ENCODE measurements at places on chromosomes 6 and 20.

DNA sequence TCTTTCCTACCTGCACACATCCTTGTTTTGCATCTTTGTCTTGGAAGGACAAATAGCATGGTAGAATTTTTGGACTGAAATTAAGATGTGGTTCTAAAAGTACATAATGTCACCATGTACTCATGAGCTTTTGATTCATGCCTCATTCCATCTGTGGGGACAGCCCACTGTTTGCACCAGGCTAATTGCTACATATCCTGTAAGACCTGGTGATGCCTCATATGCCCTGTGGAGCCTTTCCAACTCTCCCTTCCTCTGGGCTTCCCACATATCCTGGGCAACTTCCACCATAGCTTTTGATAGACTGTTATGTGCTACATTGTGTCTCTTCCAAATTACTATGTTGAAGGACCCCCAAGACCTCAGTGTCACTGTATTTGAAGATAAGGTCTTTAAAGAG lies 213.6 kb upstream of the PREP start:
- no peak for ATAC-seq

DNA sequence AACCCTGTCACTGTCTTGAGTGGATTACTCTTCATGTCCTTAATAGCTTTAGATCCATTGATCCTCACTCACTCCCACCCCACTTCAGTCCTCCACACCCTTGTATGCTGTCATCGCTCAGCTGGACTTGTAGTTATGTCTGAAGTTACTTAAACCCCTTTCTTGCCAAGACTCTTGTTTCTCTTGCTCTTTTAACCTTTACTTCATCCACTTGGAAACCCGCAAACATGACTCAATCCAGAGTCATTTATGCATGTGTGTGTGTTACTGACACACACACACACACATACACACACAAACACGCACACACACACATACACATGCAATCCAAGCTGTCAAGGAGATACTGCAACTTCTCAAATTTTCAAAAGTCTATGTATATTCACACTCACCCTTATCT lies 341.8 kb downstream of the SYNE1 start:
- no peak for ATAC-seq

GRCh38 chr6:27650620-27651370 lies 177.9 kb upstream of the ZNF184 start:
- ATAC-seq: peak; percentile 37

GRCh38 chr6:138485586-138486248 lies 13.6 kb downstream of the NHSL1 start:
- ATAC-seq: no peak

- ATAC-seq: no peak
Measured at GRCh38 chr6:123733180-123733579, 70.5 kb upstream of the NKAIN2 start.

DNA sequence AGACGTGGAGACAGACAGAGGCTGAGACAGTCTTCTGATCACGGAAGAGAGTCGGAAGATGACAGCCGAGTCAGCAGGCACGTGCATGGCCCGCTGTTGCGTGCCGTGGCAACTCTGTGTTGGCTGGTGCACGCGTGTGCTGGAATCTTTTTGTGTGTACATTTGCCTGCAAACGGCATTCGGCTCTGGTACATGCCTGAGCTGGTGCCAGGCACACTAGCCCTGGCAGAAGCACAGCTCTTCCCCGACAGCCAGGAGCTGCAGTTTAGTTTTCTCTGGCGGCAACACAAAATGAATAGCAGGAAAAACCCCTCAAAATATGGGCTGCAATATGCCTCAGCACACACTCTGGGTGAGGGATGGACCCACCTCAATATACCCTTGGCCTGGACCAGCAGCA lies 769 bp upstream of the PDYN start:
- ATAC-seq: no peak

DNA sequence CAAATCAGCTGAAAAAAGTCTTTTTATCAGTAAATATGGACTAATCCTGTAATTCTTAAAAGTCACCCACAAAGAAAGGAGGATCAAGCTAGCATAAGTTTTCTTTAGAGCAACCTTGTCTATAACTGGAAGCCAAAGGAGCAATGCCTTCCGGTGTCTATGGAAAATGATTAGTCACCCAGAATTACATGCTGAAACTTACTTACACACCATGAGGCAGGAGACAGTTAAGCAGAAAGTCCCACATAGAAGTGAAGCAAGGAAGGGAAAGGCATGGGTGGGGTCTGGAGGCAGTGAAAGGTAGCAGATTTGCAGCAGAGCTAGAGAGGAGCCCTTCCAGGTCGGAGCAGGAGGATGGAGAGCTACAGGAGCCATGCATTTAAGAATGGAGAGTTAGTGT lies 153.7 kb upstream of the RIPOR2 start:
- peak; percentile 67 for ATAC-seq

GRCh38 chr20:48880981-48881657 lies 40.4 kb upstream of the ARFGEF2 start:
- ATAC-seq: no peak

GRCh38 chr20:16036331-16036730 lies 536.9 kb downstream of the KIF16B start:
- no peak for ATAC-seq

DNA sequence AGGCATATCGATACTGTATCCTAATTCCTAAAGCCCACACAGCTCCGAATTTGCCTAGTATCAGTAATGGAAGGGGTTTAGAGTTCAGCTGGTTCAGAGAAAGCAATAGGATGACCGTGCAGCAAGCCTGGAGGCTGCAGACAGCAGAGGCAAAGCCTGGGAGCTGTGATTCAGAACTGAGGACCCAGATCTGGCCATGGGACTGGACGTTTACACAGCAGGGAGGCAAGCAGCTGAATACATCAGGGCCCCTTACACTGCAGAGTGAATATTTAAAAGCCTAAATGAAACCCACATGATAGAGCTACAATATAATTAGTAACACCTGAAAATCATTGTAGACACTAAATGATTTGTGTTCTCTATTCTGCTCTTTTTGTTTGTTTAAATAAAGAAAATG lies 38.0 kb downstream of the ELOVL2 start:
- no peak for ATAC-seq

GRCh38 chr6:167811040-167811439 lies 15.7 kb upstream of the AFDN start:
- ATAC-seq: no peak

DNA sequence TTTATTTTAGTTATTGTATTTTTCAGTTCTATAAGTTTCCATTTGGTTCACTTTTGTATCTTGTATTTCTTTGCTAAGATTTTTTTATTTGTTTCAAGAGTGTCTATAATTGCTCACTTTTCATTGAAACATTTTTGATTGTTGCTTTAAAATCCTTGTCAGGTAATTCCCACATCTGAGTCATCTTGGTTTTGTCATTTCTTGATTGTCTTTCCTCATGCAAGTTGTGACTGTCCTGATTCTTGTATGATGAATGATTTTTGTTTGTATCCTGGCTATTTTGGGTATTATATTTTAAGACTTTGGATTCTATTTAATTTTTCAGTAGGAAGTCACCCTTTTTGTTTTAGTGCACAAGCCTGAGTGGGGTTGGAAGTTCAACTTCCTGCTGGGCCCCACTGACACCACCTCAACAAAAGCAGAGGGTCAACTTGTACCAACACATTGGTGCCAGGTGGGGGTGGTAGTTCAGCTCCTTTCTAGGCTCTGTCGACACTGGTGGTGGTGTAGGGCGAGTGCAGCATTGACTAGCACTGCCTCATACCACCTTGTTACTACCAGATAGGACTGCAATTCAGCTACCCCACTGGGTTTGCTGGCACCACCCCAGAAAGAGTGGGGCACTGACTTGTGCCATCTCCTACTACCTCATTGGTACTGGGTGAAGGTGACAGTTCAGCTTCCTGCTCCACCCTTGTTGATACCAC lies 8.8 kb downstream of the RSPH3 start:
- ATAC-seq: peak; percentile 28

- ATAC-seq: no peak
Measured at GRCh38 chr20:25207960-25208534, 12.5 kb downstream of the ENTPD6 start.

- ATAC-seq: no peak
Measured at GRCh38 chr6:30547454-30547853, 8.8 kb downstream of the GNL1 start.

- ATAC-seq: no peak
Measured at GRCh38 chr6:161233986-161234661, 39.7 kb downstream of the AGPAT4 start.

GRCh38 chr6:43454696-43455530 lies 435 bp downstream of the DLK2 start:
- ATAC-seq: peak; percentile 75

GRCh38 chr20:35648836-35649235 lies 15.9 kb downstream of the CPNE1 start:
- ATAC-seq: no peak

- no peak for ATAC-seq
Measured at GRCh38 chr6:70846207-70846835, 110.5 kb downstream of the B3GAT2 start.

- no peak for ATAC-seq
Measured at GRCh38 chr6:49526598-49526997, 23.9 kb upstream of the C6orf141 start.

DNA sequence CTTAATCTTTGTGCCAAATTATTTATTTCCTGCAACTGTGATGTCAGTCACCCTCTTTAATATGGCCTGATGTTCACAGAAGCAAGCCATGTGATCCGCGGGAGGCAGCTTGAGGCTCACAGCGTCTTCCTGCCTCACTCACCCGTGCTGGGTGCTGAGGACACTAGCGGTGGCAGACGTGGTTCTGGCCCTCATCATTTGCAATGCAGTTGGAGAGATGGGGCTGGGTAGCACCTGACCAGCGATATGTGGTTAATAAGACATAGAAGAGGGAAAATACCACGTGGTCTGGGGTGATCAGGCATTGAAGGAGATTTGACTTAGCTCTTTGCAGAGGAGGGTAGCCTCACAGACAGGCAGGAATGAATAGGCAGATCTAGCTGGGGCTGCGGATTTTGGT lies 264.7 kb downstream of the TMEM242 start:
- ATAC-seq: no peak

- ATAC-seq: peak; percentile 69
Measured at GRCh38 chr6:136886091-136886490, 36.0 kb upstream of the SLC35D3 start.

- ATAC-seq: no peak
Measured at GRCh38 chr6:161683400-161683799, 409.5 kb upstream of the AGPAT4 start.

GRCh38 chr6:74755778-74756177 lies 450.1 kb downstream of the COL12A1 start:
- ATAC-seq: no peak

GRCh38 chr20:50020288-50020687 lies 37.5 kb downstream of the SNAI1 start:
- peak; percentile 18 for ATAC-seq

GRCh38 chr6:52909531-52909930 lies at the start of gene GSTA3:
Gene GSTA3, minus strand, starts transcription at chr6:52909698. Its CDS starts 3,864 bp downstream, at chr6:52905834.
- ATAC-seq: no peak

DNA sequence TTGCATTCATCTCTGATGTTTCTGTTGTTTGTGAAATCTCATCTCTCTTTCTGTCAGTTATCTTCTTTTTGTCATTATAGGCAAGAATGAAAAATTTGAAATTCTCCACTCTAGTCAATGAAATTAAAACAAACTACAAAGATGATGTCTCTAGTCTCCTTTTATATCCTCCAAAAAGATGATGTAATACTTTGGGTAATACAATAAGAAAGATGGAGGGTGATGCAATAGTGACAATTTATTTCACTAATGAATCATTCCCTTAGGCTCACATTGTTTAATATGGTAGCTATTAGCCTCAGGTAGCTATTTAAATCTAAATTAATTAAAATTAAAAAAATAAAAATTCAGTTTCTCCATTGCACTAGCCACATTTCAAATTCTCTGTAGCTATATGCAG lies 145.4 kb downstream of the UST start:
- no peak for ATAC-seq

DNA sequence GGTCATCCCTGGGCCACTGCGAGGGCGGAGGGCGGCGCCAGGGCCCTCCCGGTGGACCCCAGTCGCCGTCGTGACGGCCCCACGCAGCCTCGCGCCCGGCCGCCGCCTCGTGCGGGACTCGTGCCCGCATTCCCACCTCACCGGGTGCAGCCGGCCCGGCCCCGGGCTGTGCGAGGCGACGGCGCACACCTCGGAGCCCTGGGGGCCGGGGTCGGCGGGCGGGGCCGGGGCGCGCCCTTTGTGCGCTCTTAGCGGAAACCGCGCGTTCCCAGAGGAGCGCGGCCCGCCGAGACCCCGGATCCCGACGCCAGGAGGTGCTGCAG lies 5.5 kb upstream of the DLL1 start:
- ATAC-seq: no peak

- ATAC-seq: no peak
Measured at GRCh38 chr6:131070061-131070460, 7.0 kb upstream of the EPB41L2 start.

DNA sequence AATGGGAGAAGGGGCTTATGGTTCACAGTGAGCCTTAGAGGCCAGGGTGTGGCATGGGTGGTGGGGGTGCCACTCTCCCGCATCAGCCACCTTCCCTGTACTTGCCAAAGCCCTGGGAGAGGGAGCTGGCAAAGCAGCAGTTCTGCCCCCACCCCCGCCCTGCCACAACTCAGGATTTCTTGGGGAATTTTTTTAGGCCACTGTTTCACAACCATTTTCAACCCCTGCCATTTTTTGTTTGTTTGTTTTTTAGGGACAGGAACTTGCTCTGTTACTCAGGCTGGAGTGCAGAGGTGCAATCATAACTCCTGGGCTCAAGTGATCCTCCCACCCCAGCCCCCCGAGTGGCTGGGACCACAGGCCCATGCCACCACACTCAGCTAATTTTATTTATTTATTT lies 22.4 kb upstream of the TM9SF4 start:
- ATAC-seq: no peak

DNA sequence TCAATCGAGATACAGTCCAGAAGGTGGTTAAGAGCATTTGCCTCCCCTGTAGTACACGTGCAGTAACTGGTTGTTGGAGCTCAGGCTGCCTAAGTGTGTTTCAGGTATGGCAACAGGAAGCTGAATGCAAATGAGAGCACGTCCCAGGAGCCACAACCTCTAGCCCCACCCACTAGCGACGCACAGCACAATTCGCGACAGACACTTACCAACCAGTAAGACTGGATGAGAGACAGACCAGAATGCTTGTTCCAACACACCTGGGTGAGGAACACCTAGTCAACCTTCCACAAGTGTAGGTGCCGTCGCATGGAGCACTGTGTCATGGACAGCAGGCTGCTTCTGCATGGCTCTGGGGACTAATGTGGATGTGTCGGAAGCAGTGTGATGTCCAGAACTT lies 7.2 kb upstream of the SERPINB1 start:
- ATAC-seq: peak; percentile 74

GRCh38 chr20:38947931-38948362 lies 14.2 kb upstream of the DHX35 start:
- no peak for ATAC-seq

Data from activated T-helper 17 cell treated with anti-CD3 and anti-CD28 coated beads, Interleukin-2, amount 50 U/mL, for 72 hours (primary cell).